Stimulated activated CD8-positive, alpha-beta memory T cell treated with anti-CD3 and anti-CD28 coated beads, Interleukin-2, amount 100 ng/mL, for 48 hours (primary cell): ENCODE measurements at places on chromosomes 1 and 21.

- DNase-seq = no peak
These were observed 25.9 kb downstream of the KIRREL1 start for GRCh38 chr1:158019171-158019868.

- DNase-seq = no peak
These were observed 76.3 kb downstream of the NPHP4 start for GRCh38 chr1:5915587-5916571.

DNA sequence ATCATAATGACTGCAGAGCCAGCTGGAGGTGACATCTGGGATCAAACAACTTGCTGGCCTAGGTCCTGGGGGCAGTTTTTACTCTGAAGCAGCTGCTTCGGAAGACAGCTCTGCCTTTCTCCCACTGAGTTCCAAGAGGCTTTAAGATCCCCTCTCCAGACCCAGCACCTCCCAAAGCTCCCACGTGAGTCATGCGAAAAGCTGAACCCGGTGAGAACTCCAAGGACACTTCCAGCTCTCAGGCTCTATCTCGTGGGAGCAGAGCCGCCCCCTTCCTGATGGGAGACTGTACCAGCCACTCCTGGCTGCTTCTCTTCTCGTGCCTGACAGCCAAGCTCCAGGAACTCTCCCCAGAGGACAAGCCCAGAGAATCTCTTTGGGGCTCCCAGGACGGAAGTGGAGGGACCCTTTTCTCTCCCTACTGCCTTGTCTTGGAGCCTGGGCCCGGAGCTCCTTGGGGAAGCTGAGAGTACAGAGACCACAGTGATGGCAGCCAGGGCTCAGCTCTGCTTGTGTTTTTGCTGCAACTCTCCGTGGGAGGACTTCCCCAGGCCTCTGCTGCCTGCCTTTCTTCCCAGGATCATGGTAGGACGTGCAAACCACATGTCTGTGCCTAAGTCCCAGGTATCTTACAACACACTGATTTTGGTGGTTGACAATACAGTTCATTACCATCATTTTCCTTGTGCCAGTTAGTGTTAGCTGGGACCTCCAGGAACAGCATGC is 40.6 kb downstream of the STUM start:
- no peak for DNase-seq

DNA sequence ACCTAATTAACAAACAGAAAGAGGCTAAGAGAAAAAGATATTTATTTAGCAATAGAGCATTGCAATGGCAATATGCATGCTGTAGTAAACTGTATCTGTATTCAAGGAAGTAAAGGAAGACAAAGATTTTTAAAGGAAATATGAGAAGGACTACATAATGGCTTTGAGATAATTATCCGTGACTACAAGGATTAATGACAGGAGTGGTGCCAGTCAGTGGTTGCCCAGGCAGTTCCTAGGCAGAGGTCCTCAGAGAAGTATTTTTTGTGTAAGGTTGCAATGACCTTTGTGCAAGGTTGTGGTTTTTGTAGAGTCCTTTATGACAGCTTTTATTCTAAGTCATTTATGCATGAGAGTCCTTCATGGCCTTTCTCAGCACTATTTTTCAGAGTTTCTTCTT is 711.1 kb upstream of the CHRM3 start:
- no peak for DNase-seq

DNA sequence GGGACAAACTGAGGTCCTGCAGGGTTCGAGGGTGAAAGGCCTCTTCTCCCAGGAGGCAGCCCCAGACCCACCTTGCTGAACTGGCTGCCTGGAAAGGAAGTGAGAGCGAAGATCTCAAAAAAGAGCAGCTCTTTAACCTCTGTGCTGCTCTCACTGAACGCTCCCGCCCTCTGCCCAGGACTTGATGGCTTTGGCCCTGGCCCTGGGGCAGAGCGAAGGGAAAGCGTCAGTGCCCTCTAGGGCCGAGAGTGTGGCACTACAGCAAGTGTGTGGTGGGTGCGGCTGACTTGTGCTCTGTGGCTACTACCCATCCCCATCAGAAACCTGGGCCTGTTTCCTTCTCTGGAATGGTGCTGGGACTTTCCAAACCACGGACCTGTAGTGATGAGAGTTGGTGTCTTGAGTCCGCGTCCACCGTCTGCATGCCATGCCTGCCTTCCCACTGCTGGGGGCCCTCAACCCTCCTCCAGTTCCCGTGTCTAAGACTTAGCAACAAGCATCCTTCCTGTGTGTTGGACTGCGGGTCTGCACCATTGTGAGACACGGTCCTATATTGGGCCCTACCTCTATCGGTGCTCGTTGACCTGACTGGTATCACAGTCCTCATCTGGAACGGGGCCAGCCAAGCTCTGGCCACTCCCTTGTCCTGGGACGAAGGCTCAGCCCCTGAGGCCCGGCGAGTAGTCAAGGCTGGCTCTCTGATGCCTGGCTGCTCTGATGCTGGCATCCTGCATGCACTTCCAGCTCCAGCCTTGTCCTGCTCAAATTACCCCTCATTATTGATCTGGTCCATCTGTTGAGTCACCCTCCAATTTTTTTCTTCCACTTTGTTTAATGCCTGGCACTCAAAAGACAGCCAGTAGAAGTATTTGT is 180.3 kb downstream of the DISC1 start:
- peak; percentile 30 for DNase-seq

DNA sequence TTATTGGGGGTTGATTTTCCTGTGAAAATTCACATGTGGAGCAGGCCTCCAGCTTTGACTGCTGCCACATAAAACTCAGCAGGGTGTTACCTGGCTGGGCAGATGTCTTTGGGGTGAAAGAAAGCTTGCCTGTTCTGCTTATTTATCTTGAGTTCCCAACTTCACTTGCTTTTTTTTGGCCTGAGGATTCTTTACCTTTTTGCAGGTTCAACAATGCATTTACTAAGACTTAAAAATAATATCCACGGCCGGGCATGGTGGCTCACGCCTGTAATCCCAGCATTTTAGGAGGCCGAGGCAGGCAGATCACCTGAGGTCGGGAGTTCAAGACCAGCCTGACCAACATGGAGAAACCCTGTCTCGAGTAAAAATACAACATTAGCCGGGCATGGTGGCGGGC is 509.1 kb downstream of the KIF26B start:
- no peak for DNase-seq

- no peak for DNase-seq
These were observed 100.4 kb downstream of the KCNJ6 start for GRCh38 chr21:37815893-37816292.

DNA sequence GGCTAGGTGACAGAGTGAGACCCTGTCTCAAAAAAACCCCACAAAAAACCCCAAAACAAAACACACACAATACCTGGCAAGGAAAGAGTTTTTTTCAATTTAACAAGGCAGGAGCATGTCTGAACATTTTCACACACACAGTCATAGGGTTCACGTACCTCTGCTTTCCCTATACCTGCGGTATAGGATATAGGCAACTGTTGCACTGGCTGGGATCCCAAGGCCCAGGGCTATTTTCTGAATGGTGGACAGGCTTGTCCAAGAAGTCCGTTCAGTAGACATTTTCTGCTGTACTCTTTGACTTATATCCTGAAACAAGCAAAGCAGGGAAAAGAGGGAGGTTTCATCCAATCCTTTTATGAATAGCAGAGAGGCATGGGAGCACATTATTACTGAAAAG is 7.6 kb downstream of the TDRKH start:
- DNase-seq = no peak

- no peak for DNase-seq
These were observed 37.8 kb upstream of the GADD45A start for GRCh38 chr1:67647036-67647798.

GRCh38 chr1:74729741-74730478 is 2.9 kb downstream of the CRYZ start:
- no peak for DNase-seq

DNA sequence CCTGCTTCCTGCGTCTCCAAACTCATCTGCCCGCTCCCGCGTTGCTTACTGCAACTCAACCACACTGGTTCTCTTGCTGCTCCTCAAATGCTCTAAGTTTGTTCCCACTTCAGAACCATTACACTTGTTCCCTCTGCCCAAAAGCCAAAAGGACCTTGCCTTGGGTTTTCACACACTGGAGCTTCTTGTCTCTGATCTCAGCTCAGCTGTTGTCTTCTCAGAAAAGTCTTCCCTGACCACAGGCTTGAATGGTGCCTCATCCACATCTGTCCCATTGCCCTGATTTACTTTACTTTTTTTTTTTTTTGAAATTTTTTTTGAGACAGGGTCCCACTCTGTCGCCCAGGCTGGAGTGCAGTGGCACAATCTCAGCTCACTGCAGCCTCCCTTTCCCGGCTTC is 44.3 kb upstream of the SYT14 start:
- DNase-seq = no peak

- DNase-seq = no peak
These were observed 28.7 kb downstream of the STYXL2 start for GRCh38 chr1:167122568-167122967.

DNA sequence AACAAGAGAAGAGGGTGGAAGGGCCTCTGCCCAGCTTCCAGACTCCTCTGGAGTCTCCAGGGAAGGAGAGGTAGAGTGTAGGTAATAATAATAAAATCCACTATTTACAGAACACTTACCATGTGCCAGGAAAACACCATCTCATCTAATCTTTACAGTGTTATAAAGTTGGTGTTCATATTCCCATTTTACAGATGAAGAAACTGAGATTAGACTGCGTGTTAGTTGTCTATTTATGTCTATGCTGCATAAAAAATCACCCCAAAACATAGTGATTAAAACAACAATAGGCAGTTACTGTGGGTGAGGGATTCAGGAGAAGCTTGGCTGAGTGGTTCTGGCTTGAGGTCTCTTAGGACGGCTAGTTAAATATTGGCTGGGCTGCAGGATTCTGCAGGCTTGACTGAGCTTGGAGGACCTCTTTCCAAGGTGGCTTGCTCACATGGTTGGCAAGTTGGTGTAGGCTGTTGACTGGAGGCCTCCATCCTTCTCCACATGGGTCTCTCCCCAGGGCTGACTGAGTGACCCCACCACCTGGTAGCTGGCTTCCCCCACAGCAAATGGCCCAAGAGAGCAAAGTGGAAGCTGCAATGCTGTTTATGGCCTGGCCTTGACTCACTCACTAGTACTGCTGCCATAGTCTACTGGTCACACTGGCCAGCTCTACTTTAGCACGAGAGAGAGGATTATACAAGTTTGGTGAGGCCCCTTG is 6.5 kb upstream of the ALX3 start:
- DNase-seq = no peak

DNA sequence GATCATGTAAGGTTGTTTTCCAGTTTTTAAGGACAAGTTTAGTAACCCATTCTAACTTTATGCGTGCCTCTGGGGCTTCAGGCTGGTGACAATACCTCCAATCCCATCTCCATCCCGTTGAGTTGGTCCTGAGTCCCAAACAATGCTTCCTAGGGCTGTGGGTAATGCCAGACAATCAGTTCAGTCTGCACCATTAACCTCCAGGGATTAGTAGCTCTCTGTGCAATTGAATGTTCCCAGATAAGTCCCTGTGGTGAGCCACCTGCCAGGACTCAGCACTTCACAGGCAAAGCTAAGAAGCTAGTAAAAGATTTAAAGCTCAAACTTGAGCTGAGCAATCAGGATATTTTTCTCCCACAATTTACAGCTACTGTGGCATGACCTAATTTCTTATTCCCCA is 462.2 kb upstream of the PTBP2 start:
- no peak for DNase-seq

DNA sequence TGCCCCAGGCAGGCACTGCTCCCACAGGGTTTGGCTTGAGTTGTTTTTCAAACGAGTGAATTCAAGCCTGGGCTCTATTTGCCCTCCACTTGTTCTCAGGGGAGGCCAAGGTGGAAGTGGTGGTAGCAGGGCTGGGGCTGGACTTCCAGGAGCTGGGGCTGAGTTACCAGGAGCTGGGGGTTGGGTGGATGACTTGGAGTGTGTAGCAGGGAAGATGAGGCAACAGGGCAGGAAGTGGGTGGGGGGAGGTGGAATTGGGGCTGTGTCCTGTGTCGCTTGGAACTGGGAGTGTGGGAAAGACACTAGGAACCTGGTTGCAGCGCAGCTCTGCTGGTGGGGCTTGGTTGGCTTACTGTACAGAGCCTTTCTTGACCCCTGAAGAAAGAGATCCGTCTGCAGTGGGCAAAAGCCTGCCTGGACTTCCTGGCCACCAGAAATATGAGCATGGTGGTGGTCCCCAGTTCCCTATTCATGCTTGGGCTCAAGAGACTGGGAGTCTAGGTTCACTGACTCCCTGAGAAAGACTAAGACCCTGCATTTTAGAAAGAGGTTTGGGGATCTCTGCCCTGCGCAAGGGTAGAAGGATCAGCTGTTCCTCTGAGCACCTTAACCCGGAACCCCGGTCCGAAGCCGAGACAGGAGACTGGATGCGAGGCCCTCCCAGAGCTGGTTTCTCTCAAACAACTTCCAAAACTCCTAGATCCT is 3.1 kb downstream of the TFAP2E start:
- no peak for DNase-seq

DNA sequence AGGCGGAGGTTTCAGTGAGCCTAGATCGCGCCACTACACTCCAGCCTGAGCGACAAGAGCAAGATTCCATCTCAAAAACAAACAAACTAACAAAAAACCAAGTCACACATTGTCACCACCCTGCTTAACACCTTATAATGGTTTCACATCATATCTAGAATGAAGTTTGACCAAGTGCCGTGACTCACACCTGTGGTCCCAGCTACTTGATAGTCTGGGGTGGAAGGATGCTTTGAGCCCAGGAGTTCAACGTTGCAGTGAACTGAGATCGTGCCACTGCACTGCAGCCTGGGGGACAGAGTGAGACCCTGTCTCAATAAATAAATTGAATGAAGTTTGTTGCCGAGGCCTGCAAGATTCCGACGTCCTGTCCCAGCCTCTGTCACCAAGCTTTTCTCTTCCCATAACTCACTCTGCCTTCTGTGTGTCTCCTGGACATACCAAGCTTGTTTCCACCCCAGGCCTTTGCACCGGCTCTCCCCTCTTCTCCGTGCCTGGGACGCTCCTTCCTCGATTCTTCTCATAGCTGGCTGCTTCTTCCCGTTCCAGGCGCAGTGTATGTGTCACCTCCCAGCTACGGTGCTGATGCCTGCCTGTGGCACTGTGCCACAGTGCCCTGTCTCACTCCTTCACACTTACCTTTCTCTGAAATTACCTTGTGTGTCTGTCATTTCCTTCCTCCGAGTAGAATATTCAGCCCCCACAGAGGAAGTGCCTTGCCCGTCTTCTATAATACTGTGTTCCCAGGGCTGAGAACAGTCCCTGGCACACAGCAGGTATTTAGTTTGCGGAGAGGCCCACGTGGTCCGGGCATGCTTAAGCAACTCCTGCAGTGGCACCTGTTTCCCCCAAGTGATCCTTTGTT is 3.8 kb upstream of the SELENON start:
- DNase-seq = no peak

- no peak for DNase-seq
These were observed 192.9 kb downstream of the NRIP1 start for GRCh38 chr21:14871861-14872260.

DNA sequence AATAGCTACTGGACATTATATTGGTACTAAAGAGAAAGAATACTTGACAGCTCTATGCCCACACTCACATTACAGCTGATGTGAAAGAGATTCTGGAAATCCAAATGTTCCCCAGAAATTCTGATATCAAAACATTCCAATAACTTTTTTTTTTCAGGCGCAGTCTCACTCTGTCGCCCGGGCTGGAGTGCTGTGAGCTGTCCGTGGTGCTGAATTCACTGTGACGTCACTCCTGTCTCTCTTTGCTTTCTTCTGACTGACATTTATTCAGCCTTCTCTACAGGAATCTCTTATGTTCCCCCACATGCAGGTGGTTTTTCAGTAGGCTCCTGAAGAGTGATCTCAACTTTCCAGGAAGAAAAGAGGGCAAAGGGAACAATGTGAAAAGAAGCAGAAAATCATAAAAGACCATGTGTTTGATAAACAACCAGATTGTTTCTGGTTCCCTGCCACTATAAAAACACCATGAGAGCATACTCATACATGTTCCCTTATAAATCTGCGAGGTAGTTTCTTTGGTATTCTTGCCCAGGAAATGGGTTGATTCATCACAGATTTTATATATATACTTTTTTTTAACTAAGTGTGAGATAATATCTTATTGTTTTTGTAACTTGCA is 6.2 kb downstream of the S100A7A start:
- peak; percentile 55 for DNase-seq
